Stimulated activated CD4-positive, alpha-beta T cell treated with anti-CD3 and anti-CD28 coated beads, Interleukin-15, amount 100 ng/mL, for 48 hours (primary cell): ENCODE measurements at places on chromosomes 12 and 14.

- DNase-seq: no peak
These were observed 61.6 kb downstream of the WDR20 start for GRCh38 chr14:102201353-102201738.

DNA sequence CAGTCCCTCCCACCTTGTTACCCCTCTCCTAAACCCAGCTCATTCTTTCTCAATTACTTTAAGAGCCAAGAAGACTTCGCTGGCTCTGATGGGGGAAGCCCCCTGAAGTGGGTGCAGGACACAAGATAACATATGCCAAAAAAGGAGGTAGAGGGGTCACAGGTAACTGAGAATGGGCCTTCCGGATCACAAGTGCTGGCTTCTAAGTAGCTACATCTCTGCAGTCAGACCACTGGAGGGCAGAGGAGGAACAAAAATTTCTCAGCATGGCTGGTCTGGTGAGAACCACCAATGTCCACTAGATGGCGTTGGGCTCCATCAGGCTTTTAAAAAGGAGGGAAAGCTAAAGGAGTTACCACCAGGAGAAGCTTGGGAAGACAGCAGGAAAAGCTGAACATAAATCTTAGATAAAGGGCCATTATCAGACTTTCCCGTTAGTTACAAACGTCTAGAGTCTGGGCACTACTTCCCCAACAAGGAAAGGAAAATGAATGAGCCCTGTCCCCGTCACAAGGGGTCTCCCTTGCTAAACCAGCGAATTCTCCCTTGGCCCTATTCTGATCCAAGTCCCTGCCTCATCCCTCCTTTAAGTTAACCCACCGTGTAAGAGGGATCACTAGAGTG, 11.6 kb upstream of the CDH24 start:
- DNase-seq: peak; percentile 46

GRCh38 chr12:91811481-91812287, 334.0 kb downstream of the BTG1 start:
- peak; percentile 21 for DNase-seq

- DNase-seq: no peak
These were observed 1.4 kb downstream of the ATF1 start for GRCh38 chr12:50765095-50765911.

DNA sequence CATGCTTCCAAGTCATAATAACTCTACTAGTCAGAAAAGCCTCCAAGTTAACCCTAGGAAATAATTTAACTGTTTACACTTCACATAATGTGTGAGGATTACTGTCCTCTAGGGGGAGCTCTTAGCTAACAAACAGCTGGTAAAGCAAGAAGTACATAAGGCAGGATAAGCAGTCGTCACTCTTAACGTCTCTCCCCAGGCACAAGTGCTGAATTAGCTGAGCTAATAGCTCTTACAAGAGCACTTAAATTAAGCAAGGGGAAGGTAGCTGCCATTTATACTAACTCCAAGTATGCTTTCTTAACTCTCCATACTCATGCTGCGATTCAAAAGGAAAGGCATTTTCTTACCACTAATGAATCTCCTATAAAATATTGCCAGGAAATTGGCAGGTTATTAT, 79.3 kb upstream of the TSPAN11 start:
- DNase-seq: no peak

- DNase-seq: no peak
These were observed 31.2 kb downstream of the FIGNL2 start for GRCh38 chr12:51817027-51817953.

- no peak for DNase-seq
These were observed 55.3 kb upstream of the FGD4 start for GRCh38 chr12:32344047-32344446.

DNA sequence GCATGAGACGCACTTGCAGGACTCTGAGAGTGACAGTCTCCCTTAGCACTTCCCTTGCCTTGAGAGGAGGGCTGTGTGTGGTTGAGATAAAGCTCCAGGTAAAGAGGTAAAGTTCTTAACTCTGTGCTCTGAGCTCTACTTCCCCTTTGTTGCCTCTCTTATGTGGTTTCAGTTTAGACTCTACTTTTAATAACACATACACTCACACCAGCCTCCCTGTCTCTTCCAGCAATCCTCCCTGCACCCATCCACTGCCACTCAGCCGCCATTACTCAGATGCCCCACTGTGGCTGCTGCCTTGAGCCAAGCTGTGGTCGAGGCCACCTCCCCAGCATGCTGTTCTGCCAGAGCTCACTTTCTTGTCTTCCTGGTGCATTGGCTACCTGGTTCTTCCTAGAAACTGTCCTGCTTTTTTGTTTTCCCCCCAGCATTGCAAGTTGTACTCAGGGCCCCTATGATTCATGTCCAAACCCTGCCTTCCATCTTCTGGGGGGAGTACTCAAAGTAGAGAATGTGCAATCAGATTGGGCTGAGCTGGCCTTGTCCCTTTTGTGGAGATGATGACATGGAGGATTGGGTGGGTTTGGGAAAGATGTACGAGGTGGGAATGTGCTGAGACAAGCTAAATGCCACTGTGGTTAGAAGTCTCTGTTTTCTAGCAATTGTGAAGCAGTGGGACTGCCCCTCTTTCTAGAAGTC, 115.5 kb upstream of the PARP11 start:
- no peak for DNase-seq

DNA sequence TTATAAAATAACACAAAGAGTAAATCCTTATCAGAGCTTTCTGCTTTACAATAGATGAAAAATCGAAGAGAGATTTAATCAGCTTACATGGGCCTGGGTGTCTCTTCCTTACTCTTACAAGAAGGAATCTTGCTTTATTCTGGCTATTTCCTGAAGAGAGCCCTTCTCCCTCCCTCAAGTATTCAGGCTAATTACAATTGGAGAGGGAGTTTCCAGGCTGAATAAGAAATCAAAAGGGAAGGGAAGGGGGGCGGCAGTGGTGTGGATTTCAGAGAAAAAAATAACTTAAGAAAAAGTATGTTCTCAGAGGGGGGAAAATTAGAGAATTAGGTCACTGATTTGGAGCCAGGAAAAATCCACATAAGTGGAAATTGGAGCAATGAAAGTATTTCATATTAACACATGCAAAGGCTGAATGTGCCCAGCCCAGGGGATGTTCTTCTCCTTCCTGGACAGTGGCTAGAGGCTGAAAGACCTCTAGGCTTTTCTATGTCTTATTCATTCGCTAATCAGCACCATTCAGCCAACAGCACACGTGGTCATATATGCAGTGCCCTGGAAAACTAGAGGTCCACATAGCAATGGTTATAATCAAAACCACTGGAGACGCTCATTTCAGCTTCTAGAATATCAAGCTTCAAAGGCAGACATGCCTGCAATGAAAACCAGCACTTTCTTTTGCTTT, 158.9 kb upstream of the BTG1 start:
- DNase-seq: no peak

GRCh38 chr12:95859344-95859816, 628 bp downstream of the SNRPF start:
- DNase-seq: no peak

DNA sequence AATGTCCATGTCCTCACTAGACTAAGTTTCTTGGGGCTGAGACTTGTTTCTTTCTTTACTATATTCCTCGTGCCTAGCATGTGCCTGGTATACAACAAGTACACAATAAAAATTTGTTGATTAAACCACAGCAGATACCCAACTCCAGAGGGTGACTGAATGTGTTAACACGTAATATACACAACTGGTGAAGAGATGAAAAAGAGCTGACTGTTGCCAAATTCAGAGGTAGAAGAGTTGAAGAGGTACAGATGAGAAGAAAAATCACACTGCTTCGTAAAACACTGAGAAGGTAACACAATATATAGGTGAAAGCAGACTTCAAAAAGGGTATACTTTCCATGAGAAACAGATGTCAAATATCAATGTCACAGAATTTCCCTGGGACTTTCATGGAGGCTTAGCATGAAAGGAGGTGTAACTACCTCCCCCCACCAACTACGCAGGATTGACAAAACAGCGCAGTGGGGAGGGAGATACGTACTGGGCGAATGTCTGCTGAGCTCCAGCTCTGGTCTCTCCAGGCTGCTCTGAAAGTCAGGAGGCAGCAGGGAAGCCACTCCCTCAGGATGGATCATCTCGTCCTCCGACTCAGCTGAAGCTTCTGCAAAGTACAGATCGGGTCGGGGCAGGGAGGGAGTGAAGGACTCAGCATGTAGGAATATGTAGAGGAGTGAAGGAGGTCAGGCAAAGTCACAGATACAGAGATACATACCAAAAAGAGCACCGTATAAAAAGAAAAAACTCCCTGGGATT, 5.3 kb downstream of the ACIN1 start:
- no peak for DNase-seq

- DNase-seq: no peak
These were observed 350.3 kb upstream of the CCDC196 start for GRCh38 chr14:66135831-66136230.

DNA sequence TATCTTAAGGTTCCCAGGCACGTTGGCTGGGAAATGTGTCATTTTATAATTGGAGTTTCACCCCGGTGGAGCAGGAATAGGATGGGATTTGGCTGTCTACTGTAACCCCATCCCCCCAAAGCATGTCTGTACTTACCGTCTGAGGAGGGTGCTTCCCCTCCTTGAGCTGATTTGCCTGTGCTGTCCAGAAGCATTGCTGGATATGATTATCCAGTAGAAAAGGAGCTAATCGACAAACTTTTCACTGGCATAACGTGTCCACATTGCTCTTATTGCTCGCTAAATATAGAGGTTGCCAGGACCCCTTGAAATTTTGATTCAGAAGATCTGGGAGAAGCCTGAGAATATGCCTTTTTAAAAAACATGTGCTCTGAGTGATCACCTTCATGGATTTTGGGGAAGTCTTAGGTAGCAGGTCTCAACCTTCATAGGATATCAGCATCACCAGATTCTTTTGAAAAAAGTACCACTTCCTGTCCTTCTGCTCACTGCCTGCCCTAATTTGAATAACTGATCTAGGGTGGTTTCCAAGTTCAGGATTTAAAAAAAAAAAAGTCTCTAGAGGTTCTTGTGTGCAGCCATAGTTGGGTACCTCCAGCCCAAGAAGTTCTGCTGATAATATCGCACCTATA, 80.4 kb upstream of the KCNA1 start:
- DNase-seq: no peak

- DNase-seq: peak; percentile 58
These were observed 11.3 kb upstream of the SLC38A2 start for GRCh38 chr12:46383654-46384450.

DNA sequence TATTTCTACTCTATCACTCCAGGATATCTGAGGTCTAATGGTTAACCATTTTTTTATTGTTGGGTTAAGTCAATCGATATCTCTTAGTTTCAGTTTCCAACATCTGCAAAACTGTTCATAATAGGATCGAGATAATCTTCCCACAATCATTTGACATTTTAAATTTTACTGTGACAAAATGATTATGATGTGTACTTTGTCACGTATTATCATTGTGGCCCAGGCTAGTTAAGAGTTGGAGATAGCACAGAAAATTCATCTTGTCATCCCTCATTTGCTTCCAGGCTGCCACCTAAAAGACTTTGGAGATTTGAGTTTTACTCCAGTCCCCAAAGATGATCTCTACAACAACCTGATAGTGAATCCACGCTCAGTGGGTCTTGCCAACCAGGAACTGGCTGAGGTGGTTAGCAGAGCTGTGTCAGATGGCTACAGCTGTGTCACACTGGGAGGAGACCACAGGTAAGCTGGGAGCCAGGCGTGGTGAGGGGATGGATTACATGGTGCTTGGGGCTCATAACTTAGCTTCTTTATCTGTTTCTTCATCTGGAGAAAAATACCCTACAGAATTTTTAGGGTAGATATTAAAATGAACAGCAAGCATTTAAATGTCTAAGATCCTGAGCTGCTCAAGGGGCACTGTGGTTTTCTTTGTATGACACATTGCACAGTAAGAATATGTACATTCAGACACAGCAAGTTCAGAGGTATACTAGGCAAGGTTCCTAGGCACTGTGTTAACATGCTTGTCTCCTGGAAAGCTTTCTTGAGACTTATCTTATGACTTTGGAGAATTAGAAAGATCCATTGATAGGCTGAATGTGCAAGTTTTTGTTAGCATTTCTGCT, 22.4 kb downstream of the ARG2 start:
- DNase-seq: no peak
